Activated T-helper 17 cell treated with anti-CD3 and anti-CD28 coated beads, Interleukin-2, amount 50 U/mL, for 72 hours (primary cell): ENCODE measurements at places on chromosomes 5 and 9.
A peak's percentile ranks its signal among the peaks of the same experiment; 100 is the strongest.

- ATAC-seq, result no peak
Measured at GRCh38 chr9:89528131-89528530, 30.2 kb upstream of the SEMA4D start.

DNA sequence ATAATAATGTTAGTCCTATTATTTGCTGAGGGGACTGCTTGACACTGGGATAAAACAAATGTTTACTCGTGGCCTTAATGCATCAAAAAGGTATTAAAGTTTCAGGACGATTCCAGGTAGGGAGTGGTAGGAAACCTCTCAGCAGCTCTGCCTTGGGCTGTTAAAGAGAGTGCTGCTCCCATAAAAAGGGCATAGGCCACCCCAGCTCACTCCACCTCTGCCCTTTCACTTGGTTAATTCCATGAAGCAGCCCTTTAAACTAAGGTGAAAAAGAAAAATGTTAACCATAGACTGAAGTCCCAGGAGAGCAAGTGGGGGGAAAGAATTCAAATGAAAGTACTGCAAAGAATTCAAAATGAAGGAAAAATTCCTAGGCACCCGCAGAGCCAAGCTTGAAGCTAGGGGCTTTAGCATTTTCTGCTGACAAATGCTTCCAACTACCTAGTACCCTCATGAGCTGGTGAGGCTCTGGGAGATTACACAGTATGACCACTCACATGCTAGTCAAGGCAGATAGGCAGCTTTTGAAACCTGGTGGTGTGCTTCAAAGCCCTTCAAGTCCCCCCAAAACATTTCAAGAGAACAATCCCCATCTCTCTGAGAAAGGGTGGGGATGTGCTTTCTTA lies 8.5 kb downstream of the KLF9 start:
- peak; percentile 45 for ATAC-seq

- no peak for ATAC-seq
Measured at GRCh38 chr5:82747986-82748385, 329.2 kb downstream of the TMEM167A start.

GRCh38 chr5:172129256-172129910 lies 58.6 kb downstream of the STK10 start:
- no peak for ATAC-seq

DNA sequence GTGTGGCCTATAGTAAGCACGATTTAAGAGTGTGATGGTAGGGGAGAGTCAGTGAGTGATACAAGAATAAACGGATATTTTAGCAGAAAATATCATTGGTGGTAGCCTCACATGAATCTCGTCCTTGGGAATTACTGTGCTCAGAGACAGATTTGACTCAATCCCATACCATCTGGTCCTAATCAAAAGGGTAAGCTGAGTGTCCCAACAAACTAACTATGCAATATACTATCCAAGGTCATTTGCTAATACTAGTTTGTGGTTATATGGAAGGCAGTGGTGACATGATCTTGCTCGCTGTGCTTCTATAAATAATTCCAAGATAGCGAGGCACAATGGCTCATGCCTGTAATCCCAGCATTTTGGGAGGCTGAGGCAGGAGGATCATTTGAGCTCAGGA lies 103.2 kb downstream of the TRPM6 start:
- ATAC-seq, result no peak

- ATAC-seq, result no peak
Measured at GRCh38 chr9:89774858-89775370, 170.1 kb downstream of the GADD45G start.
